ENCODE measurements at places on chromosomes 4 and X.
A peak's percentile ranks its signal among the peaks of the same experiment; 100 is the strongest.

- no peak for DNase-seq
Observed at GRCh38 chrX:31483336-31483735, 411.5 kb upstream of the FTHL17 start.

DNA sequence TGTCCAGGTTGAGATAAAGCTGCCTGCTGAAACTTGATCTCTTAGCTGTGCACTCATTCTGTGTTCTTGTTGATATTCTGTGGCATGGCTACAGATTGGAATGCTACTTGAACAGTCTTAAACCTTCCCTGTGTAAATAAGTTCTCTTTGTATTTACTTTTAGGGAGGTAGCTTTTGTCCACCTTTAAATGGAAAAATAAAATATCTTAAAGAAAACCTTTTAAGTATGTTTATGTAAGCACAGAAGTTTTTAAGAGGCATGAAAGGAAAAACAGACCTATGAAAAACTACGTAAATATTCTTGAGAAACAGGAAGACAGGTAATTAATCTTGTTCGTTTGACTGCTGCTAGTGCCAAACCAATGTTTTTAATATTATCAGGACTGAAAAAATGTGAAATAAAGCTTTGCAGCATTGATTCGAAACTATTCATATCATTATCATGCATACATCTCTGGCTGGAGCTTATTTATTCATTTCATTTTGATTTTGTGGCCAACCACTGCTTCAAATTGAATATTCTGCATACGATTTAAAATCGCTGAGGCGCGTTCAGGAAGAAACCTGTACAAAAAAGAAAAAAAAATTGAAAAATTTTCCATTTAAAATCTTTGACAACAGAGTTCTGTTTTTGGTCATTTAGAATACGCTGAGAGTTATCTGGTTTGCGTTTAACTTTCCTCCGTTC, 17.8 kb downstream of the HSD17B13 start:
- DNase-seq = no peak

GRCh38 chrX:68683580-68683979, 36.1 kb downstream of the STARD8 start:
- DNase-seq = no peak

DNA sequence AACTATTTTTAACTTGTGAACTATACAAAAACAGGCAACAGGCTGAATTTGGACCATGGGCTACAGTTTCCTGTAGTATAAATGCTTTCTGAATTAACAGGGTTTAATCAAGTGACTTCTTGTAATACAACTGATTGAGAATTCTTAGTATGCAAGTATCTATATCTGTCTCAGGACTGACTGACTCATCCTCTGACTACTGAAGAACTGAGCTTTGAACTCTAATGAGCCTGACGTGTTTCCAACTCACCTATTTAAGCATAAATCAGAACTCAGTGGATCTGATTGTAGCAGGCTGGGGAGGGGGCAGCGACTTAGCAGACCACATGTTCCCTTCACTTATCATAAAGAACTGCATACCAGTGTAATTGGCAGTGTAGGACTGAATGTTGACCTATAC, 7.8 kb downstream of the SPATA4 start:
- DNase-seq = no peak

- DNase-seq = no peak
Observed at GRCh38 chrX:10603612-10604011, 16.8 kb downstream of the MID1 start.

DNA sequence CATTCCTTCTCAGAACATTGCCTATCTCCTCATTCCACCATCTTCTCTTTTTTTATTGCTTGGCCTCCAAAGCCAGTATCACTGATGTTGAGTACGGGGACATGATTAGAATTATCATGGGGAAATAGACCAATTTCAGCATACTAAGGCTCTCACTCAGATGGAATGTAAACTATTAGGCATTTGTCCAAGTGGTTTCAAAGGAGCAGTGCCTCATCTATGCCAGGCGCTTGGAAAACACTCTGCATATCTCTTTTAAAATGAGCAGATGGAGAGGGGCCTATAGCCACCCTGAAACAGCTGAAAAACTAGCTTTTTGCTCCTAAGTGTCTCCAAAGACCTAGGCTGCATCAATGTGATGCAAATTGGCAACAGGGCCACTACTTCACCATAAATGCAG, 150.8 kb upstream of the DIPK2B start:
- no peak for DNase-seq

DNA sequence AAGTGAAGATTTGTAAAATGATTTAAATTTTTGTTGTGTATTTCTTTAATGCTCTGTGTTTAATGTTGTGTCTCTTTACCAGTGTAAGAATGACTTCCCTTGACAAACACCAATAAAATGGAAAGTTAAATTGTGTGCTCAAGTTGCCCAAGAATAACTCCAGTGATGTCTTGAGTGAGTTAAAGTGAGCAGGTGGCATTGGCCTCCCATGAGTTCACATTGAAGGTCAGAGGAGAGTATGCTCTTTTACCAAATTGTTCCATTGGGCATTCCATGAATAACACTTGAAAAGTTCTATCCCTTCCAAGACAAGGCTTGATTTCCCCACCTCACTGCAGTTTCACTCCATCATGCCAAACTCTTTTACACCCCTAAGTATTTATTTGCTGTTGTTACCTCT, 4.5 kb downstream of the ANXA5 start:
- DNase-seq = no peak

- no peak for DNase-seq
Observed at GRCh38 chrX:21744060-21744459, 13.9 kb downstream of the SMPX start.

- DNase-seq = peak; percentile 61
Observed at GRCh38 chrX:72107320-72107719, 24.4 kb downstream of the RTL5 start.

- no peak for DNase-seq
Observed at GRCh38 chr4:8583655-8584025, 3.4 kb downstream of the GPR78 start.

- DNase-seq = no peak
Observed at GRCh38 chr4:67014592-67014991, 530.7 kb downstream of the CENPC start.

GRCh38 chr4:173245952-173246351, 77.3 kb downstream of the GALNT7 start:
- no peak for DNase-seq

- DNase-seq = no peak
Observed at GRCh38 chr4:40349561-40350198, 14.5 kb downstream of the CHRNA9 start.

DNA sequence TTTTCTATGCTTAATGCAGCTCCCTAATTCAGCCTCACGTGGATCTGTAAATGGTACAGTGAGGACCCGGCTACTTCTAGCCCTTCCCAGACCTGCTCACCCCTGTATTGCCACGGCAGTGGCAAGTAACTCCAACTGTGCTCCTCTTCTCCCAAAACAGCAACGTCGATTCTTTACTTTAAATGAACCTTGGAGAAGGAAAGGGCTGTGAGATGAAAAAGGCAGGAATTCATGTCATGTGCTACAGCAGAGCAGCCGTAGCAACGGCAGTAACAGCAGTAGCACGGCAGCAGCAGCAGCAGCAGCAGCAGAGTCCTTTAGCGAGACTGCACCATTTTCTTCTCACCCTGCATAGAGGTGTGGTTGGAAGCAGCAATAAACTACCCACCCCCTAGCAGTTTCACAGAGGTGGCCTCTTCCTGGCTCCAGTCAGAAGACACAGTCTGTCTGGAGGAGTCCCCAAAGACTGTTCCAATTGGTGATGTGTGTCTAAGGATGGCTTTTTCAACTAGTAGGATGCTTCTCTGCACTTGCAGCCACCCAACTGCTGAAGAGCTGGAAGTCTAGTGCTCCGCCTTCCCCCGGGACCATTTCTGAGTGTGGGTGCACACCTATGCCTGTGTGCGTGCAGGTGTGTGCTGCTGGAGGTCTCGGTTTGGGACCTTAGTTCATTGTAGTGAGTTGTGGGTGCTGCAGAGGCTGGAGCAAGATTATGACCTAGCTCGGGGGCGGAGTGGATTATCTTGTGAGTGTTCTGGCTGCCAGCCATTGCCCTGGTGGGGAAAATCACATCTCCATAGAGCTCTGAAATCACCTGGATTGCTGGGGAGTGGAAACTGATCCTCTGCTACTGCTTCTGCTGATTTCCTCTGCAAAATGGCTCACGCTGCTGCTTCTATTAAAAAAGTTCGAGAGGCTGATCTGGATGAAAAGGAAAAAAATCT, 67.2 kb downstream of the ANK2 start:
- no peak for DNase-seq

DNA sequence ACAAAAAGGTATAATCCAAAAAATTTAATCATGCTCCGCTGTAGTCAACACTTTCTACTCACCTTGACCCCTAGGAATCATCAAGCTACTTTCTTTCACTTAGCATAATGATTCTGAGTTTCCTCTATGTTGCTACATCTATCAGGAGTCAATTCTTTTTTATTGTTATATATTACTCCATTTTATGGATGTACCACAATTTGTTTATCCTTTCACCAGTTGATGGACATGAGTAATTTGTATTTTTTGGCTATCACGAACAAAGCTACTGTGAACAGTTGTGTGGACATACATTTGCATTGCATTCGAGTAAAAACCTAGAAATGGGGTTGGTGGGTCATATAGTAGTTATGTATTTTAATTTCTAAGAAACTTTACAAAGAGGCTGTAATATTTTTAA, 102.9 kb downstream of the PRSS12 start:
- no peak for DNase-seq

- DNase-seq = no peak
Observed at GRCh38 chrX:65671286-65671685, 3.8 kb downstream of the MSN start.

DNA sequence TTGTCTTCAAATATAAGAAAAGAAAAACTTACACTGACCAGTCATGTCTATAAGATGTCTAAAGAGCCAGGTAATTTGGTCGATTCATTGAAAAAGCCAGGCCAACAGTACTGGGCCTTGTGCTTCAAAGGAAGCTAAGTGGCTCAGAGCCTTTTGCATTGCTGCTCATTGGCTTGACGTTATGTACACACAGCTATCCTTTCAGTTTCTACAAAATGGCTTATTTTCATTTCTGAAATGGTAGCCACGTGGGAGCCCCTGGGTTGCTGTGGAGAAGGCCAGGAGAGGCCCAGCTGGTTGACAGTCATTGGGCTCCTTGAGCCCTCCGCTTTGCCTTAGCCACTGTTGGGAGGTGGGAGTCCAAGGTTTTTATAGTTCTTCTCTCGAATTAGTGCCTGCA, 199.1 kb upstream of the CXorf66 start:
- DNase-seq = no peak

GRCh38 chrX:130083656-130084382, 26.5 kb downstream of the ELF4 start:
- no peak for DNase-seq

DNA sequence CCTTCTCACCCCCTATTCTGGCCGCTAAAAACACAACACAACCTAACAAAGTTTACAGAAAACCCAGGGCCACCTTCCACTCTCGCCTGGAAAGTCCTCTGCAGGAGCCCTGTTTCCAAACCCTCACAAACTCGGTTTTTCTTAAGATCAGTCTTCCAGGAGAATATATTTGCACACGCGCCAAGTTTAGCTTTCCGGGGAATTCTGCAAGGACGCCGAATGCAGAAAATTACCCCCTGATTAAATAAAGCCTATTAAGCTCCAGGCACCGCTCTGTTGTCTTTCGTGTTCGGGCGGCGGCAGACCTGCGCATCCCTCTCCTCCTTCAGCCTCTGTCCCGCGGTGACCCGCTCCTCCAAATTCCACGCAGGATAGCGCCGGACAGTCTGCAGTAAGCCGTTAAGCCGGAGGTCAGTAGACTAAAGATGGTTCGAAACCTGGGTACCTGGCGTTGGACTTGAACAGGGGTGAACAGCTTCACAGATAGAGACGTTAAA, 5.0 kb downstream of the MSX1 start:
- DNase-seq = no peak

DNA sequence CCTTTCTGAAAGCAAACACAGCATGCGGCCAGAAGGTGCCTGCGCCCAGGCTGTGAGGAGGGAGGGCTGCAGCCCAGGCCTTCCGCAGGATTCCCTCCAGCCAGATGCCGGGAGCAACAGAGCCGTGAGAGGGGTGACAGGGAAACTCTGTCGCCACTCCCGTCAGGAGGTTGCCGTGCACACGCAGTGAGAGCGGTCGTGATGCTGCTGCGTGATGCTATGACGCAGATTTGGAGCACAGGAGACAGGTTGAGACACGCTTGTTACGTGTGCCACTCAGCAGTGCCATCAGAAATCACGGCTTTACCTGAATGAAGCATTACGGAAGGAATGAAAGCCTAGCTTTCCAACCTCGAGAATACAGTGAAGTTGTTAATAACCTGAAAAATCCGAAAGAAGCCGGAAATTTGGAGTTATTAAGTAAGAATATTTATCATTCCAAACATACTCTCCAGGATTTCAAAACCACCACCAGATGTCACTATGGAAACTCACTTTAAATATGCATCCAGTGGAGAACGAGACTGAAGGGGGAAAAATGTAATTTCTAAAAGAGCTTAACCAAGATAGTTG, 54.4 kb downstream of the FAT1 start:
- DNase-seq = no peak

DNA sequence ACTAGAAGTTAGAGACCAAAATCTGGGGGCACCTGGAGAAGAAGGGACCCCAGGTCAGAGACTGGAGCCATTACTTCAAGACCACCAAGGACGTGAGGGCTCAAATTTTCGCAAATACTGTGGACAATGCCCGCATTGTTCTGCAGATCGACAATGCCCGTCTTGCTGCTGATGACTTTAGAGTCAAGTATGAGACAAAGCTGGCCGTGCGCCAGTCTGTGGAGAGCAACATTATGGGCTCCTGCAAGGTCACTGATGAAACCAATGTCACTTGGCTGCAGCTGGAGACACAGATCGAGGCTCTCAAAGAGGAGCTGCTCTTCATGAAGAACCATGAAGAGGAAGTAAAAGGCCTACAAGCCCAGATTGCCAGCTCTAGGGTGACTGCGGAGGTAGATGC, 101.2 kb downstream of the NCAPG start:
- no peak for DNase-seq

DNA sequence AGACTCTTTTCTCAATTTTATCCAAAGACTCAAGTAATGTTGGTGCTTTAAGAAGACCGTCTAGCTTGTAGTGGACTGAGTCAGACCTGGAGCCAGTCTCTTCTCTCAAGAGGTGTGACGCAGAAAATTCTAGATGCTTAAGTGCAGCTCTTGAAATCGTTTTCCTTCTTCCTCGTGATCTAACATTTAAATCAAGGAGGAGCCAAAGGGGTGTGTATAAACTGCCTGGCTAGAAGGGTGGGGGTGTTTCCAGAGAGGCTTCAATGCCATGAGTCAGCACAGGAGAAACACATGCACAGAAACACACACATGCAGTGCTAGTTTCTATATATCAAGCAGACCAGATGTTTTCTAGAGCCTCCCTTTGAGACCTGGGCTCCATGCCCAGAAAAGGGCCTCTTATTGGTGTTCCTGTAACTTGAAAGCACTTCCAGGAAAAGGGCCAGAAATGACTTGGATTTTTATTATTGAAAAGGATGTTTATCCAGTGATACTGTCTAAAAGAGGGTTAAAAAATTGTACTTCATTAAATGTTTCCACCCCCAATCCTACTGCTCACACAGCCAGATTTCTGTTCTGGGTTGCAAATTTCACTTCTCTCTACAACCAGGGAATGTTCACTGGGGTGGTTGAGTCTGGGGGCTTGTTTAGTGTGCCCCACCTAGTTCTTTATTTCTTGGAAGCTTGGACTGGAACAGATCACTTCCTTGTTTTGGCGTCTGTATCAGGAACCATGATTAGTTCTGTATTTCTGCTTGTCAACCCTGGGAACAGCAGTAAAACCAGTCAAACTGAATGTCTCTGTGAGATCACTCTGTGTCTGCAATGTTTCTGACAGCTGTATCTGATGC, at the start of gene CLIC2:
Gene CLIC2 (minus strand): TSS at position 129 of the 851 bp plus-strand sequence. CDS start 187 bp downstream, outside the sequence.
- DNase-seq = peak; percentile 9

- DNase-seq = no peak
Observed at GRCh38 chrX:153778684-153779101, 2.1 kb upstream of the SRPK3 start.
